ENCODE measurements at places on chromosomes 5 and 9.

DNA sequence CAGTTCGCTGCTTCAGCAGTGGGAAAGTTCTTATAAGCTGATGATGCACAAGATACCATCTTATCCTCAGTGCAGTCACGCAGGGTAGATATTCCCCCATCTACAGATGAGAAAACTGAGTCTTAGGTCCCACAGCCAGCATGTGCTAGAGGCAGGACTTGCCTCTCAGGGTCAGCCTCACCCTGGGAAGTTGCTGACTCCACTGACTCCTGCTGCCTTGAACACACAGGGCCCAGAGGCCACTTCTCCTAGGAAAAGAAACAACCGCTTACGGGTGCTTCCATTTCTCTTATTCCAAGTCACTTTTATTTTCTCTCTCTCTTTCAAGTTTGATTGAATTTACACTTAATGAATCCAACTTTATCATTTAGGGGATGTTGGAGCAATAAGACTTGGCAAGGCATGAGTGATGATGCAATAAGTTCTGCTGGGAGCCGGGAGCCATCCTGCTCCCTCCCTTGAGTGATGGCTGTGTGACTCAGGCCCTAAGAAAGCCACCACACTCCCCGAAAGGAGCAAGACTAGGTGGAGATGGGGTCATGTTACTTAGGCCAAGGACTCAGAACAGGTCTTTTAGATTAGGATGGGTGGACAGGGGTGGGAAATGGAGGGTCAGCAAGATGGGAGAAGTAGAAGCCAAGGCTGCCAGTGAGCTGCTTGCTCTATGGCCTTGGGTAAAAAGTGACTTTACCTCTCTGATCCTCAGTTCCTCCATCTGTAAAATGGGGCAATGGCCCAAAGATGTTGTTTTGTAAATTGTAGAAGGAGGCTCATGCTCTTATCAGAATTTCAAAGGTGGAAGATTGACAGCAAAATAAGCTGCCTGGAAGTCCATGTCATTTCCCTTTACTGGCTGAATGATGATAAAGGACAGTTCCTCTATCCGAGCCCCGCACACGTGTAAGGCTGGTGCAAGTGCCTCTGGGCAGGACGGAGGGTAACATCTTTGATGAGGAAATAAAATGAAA, 67.4 kb upstream of the ZNF618 start:
- no peak for DNase-seq

GRCh38 chr5:126449751-126450271, 26.6 kb downstream of the GRAMD2B start:
- DNase-seq: peak; percentile 37

DNA sequence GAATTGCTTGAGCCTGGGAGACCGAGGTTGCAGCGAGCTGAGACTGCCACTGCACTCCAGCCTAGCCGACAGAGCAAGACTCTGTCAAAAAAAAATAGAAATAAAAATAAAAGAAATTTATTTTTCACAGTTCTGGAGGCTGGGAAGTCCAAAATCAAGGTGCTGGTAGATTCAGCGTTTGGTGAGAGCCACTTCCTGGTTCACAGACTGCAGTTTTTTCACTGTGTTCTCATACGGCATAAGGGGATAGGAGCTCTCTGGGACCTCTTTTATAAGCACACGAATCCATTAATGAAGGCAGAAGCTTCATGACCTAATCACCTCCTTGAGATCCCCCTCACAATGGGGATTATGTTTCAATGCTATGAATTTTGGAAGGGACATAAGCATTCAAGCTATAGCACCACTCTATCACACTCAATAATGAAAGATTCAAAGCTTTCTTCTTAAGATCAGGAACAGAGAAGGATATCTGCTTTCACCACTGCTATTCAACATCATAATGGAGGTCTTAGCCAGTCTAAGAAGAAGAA, 5.3 kb downstream of the PJA2 start:
- DNase-seq: no peak

DNA sequence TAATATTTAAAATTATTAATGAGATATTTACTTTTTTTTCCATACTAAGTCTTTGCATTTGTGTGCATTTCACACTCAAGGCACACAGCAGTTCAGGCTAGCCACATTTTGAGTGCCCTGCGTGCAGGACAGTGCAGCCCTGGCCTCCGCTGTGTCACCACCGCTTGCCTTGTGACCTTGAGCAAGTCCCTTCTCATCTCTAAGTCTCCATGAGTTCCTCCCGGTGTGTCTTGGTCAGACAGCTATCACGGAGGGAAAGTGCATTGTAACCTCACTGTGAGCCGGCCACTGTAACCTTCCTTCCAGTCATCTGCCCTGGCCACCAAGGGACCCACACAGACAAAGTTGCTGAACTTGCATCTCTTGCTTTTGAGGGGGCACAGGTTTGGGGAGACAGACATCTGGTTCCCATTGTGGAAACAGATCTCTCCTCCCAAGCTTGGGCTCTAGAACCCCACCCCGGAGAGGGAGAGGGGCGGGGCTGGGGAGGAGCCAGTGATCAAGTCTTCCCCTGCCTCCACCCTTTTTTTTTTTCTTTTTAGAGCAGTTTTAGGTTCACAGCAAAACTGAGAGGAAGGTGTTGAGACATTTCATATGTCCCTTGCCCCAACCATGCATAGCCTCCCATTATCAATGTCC, 96.8 kb downstream of the C9orf50 start:
- DNase-seq: no peak

GRCh38 chr5:126947146-126948010, 83.0 kb downstream of the MARCHF3 start:
- no peak for DNase-seq

DNA sequence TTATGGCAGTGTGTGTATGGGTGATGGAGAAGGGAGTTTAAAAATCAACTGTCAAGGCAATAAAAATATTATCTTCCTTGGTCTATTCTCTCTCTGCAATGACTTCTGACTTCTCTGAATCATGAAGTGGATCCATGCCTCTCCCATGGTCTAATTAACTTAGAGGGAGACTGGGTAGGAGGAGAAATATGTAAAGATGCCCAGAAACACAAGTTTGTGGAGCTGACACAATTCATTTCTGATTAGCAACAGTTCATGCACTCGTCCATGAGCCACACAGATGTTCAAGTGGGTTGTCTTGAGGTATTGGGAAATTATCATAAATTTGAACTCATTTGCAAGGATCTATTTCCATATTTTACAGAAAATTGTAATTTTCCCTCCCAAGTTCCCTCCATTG, 38.1 kb downstream of the INSYN2B start:
- no peak for DNase-seq

GRCh38 chr5:172508471-172509404, 54.4 kb upstream of the SH3PXD2B start:
- DNase-seq: no peak

GRCh38 chr5:41863871-41864486, 6.2 kb downstream of the OXCT1 start:
- DNase-seq: no peak

- DNase-seq: no peak
Observed at GRCh38 chr5:8034852-8035251, 165.9 kb downstream of the MTRR start.

- DNase-seq: no peak
Observed at GRCh38 chr5:90366948-90367347, 42.6 kb downstream of the CETN3 start.

GRCh38 chr9:34253460-34253837, 74.6 kb downstream of the UBAP1 start:
- DNase-seq: no peak

GRCh38 chr5:43078956-43079355, 38.8 kb upstream of the ANXA2R start:
- DNase-seq: no peak

DNA sequence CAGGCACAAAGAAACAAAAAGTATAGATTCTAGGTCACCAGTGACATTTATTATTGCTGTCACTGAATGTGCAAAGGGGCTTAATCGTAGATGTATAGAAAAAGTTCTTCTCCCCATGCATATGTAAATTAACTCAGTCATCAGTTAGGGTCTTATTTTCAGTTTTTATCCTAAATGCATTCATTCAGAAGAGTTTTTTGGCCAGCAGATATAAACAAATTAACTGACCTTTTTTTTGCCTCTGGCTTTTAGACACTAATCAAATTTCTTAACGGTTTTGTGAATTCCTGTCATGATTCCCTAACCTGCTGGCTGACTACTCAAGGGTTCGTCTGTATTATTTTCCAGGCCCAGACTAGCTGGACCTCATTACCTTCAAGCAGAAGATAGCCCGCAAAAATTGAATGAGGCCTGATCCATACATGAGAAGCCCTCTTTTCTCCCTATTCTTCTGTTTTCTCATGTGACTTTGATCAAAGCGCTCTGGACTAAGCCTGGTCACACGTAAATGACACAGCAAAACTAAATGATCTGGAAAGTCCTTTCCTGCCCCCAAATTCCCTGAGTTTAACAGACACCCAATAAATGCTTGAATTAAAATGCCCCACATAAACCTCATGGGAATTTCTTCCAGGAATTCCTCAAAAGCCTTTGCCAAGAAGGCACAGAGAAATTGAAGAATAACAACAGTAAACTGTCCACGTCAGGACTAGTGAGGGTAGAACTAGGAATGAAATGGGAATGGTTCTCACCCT, 83.7 kb downstream of the MYO10 start:
- DNase-seq: no peak

DNA sequence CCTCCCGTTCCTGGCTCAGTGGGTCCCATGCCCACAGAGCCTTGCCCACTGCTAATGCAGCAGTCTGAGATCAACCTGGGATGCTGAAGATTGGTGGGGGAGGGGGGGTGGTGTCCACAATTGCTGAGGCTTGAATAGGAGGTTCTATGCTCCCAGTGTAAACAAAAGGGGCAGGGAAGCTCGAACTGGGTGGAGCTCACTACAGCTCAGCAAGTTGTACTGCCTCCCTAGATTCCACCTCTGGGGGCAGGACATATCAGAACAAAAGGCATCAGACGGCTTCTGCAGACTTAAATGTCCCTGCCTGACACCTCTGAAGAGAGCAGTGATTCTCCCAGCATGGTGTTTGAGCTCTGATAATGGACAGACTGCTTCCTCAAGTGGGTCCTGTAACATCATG, 885.6 kb upstream of the COX7C start:
- no peak for DNase-seq

DNA sequence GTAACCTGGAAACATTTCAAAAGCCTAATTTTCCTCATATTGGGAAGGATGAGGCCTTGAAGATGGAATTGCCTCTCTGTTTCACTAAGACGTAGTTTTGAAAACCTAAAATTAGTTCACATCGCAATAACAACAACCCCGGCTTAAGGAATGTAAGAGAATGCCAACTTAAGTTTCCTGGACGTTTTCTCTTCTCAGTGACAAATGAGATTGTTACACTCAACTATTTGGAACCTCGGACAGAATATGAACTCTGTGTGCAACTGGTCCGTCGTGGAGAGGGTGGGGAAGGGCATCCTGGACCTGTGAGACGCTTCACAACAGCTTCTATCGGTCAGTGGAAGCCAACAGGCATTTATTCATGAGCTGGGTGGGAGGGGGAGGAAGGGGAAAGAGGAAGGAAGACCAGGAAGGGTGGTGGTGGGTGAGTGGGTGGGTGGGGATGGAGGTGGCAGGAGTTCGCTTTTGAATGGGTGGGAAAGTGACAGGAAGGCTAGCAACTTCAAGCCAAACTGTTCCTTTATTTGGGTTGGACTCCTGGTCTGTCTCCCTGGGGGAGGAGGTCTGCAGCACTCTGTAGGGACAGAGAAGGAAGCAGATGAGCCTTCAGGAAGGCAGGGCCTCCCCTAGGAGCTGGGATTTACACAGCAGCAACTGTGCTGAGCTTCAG, 83.4 kb downstream of the TEK start:
- no peak for DNase-seq

DNA sequence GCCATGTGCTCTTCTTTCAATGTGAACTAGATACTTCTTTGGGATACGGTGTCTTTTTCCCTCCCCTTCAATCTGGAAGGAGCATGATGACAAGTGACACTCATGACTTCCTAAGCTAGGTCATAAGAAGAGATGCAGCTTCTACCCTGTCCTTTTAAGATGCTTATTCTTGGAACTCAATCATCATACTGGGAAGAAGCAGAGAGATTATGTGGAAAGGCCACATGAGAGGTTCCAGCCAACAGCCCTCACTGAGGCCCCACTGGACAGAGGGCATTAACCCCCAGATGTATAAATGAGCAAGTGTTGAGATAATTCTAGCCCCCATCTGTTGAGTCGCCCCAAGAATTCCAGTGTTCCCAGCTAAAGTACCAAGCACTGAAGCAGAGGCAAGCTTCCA, 29.3 kb upstream of the HTR4 start:
- DNase-seq: no peak

DNA sequence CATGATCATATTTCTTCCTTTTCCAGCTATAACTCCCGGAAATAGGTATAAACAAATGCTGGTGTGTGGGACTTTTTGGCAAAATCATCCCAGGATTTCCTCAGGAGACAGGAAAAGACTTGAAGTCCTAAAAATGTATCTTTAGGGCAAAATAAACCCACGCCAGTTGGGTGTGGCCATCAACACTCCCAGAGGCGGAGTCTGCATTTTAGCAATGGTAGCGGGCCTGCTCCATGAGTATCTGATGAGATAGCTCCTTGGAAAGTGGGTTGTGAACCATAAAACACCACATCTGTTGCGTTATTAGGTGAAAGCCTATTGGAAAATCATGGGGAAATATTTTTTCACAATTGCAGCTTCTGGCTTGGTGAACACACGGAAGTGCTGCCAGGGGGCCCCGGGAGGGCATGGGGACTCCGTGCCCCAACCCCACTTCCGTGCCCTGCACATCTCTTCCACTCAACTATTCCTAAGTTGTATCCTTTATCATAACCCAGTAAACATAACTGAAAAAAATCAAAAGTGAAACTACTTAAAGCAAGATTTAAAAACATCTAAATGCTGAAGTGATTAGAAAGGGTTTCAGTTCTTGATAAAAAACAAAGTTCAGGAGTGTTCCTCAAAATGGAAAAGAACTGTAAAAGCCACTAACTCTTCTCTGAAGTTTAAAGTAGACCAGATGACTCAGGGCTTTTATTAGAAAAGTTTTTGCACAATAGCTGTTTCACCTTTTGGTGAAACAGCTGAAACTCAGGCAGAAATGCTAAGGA, 111.2 kb downstream of the LRRC70 start:
- no peak for DNase-seq

- DNase-seq: no peak
Observed at GRCh38 chr9:8899511-8899910, 1099.9 kb upstream of the DMAC1 start.

GRCh38 chr9:93886911-93887310, 68.2 kb downstream of the BARX1 start:
- no peak for DNase-seq

DNA sequence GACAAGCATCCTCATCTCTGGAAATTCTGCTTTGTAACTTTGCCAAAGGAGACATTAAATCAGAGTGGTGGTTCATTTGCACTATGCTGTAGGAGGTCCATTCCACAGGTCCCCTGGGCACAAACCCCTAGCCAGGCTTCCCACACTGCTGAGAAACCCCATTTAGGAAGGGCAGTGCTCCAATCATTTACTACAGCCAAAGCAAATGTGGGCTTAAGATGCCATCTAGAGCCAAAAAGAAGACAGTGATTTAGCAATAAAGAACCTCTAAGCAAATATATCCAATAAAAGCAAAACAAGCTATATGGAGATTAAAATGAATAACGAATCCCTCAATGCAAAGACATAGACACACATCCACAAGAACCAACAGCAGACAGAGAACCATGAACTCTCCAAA, 129.0 kb upstream of the ALDH1B1 start:
- no peak for DNase-seq
